D721Med (cell line): ENCODE measurements at places on chromosomes 6 and 20.

DNA sequence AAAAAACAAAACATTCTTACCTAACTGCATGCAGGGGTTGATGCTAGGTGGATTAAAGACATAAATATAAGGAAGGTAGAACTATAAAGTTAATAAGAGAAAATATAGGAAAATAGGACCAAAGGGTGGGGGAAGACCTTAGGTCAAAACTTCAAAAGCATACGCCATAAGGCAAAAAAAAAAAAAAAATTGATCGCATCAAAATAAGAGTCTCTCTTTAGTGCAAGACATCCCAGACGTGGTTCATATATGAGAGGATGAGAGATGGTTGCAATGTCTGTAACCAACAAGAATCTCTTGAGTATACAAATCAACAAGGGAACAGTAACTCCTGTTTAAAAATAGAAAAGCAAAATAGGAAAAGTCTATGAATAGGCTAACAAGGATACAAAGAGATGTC lies 8.5 kb downstream of the BAG2 start:
- no peak for DNase-seq

- no peak for DNase-seq
Measured at GRCh38 chr6:168007592-168008338, 10.3 kb downstream of the KIF25 start.

DNA sequence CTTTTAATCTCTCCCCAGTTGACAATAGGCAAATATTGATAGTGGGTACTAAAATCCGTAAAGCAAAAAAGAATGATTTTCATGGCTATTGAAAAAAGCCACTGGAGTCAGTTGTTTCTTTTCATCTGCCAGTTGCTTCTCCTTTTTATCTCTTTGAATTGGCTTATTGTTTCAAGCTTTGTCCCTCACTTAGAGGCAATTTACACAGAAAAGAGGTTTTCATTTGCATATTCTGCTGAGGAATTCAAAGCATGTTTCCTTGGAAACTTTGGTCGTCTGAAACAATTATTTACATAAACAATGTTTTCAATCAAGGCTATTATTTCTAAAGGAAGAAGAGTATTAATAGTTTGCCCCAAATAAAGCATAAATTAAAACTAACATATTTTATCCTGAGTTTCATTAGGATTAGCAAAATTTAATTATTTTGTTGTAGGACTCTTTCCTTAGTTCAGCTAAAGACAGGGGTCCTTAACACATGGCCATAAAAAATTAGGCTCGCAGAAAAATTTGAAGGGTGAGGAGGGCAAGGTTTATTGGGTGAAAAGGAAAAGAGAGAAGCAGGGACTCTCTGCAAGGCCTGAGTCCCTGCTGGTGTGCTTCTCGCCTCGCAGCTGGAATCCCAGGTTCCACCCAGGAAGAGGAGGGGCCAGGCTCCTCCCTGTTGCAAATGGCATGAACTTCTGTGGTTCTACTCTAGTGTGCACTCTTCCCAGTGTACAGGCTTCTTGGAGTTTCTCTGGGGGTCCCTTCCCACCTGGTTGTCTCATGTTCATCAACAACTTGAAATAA lies 138.8 kb upstream of the LAMA2 start:
- DNase-seq = no peak

- no peak for DNase-seq
Measured at GRCh38 chr6:38354905-38355304, 284.8 kb downstream of the BTBD9 start.

DNA sequence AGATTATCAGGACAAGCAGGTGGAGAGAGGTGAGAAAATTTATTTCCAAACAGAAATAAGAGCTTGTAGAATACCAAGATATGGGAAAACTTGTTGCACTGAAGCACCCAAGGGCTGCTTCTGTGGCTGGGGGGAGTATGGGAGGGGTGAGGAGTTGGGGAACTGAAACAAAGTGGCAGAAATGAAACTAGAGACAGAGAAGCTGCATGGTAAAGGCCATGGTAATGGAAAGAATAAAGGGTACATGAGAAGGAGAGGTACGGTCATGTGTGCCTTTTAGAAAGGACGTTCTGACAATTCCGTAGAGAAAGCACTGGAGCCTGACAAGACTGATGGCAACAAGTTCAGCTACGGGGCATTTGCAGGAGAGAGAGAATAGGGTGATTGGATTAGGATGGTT lies 51.6 kb upstream of the RIN2 start:
- no peak for DNase-seq

- no peak for DNase-seq
Measured at GRCh38 chr6:170011204-170012036, 260.0 kb downstream of the ERMARD start.

DNA sequence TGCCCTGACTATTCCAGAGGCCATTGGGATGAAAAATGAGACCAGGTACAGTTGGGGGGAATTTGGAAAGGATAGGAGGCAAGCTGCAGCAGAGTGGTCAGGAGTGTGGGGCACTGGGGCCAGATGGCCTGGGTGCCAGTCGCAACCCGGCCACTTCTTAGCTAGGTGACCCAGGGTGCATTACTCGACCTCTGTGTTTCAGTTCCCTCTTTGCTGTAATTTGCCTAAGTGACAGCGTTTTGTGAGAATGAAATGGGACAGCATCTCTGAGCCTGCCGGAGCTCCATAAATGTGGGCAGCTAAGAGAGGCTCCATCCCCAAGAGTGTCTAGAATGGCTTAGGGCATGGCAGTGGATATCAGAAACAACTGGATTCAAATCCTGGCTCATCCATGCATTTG lies 13.9 kb downstream of the LRFN2 start:
- no peak for DNase-seq

DNA sequence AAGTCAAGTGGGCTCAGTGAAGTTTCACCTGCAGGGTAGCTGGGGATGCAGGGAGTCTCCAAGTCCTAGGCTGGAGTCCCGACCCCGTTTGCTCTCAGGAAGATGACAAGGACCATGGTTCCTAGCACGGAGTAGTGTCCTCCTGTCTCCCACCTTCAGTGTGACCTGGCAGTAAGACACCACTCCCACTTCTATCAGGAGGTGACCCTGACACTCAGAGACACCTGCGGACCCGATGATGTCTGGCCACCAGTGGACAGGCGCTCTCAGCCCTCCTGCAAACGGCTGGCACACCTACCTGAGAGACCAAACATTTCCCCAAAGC lies 1.1 kb downstream of the SOD2 start:
- DNase-seq = no peak

- no peak for DNase-seq
Measured at GRCh38 chr6:133756078-133756695, 132.7 kb upstream of the TCF21 start.

- no peak for DNase-seq
Measured at GRCh38 chr6:95133578-95133977, 443.8 kb upstream of the MANEA start.

GRCh38 chr6:106104941-106105340 lies 18.8 kb downstream of the PRDM1 start:
- DNase-seq = no peak

GRCh38 chr20:25246182-25246999 lies 1.5 kb upstream of the PYGB start:
- no peak for DNase-seq

DNA sequence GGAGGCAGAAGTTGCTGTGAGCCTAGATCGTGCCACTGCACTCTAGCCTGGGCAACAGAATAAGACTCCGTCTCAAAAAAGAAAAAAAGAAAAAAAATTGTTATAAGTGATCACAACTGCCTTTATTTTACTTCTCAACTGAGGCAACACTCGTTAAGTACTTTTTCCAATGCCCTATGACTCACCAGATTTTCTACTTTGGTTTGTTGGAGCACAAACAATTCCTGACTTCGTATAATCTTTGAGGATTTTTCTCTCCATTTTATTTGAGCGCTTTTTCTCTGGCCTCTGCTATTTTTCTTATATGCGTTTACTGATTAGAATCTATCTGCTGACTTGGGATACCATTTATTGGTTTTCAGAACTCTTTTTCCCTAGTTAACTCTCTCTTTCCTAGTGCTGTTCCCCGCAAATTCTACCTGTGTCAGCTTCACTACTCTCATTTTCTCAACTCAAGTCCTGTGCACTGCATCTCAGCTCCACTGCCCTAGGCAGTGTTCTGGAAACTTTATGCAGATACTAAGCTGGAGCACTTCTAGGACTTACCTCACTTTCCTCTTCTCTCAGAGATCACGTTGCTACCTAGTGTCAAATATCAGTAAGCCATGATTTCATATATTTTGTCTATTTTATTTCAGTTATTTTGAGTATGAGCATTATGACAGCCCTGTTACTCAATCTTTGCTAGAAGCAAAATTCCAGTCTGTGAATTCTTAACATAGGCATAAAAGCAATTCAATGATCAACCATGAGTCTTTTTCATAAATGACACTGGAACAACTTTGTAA lies 1120.1 kb upstream of the CITED2 start:
- DNase-seq = no peak

DNA sequence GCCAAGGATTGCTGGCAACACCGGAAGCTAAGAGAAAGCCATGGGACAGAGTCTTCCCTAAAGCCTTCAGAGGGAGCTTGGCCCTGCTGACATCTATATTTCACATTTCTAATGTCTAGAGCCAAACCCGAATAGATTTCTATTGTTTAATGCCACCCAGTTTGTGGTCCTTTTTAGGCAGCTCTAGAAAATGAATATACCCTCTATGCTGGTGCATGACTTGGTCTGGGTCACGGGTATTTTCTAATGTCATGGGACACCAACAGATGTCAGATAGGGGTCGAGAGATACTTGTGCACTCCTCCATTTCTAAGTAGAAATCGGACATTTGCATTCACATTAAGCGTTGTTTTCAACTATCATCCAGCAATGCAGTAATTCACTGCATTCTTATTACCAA lies 37.0 kb upstream of the SOX4 start:
- no peak for DNase-seq

GRCh38 chr6:143270026-143270425 lies 180.5 kb downstream of the ADAT2 start:
- no peak for DNase-seq
